ENCODE measurements at places on chromosomes 7 and 10.

DNA sequence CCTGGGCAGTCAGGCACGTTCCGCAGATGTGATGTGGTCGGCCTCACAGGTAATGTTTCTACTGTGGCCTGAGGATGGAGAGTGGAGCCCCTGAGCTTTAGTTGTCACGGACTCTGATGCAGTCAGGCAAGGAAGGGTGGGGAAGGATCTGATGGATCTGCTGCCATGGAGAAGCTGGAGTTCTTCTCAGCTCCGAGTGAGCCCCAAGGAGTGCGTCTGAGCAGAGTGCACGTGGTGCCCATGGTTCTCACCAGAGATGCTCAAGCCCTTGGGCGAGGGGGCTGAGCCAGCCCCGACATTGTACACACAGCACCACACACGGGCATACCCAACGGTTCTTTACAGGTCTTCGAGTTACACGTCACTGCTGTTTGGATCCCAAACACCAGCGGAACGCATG is 192.5 kb downstream of the EBF3 start:
- no peak for DNase-seq

DNA sequence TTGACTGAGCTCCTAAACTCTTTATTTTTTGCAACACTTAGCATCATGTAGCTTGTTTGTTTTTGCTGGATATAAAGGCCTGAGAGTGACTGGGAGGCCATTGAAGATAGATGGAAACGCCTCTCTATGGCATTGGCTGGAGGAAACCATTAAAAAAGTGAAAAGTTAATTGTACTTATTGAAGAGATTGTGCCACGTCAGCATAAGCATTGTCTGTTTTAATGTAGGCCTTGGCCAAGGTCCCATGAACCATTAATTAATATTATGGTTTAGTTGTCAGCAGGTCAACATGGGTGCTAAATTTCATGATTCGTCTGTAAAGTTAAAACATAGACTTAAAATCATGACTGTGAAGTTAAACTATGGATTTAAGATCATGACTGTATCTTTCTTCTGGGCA is 178.6 kb downstream of the GATA3 start:
- no peak for DNase-seq

GRCh38 chr7:64551375-64552142 is 11.3 kb downstream of the ZNF680 start:
- no peak for DNase-seq

DNA sequence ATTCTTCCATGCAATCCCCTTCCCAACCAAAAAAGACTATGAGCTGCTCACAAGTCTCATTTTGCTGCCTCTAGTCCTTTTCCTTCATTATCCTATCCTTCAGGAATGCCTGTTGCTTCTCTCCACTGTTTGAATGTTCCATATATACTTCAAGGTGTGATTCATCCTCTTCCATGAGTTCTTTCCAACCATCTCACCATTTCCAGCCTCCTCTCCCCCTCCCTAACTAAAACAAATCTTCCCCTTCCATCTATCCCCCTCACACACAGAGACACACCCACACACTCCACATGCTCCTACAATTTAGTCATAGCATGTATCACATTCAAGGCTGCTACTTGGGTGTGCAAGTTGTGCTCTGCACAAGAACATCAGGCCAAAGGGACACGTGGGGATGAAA is 254.3 kb downstream of the DYNC1I1 start:
- DNase-seq: no peak

GRCh38 chr10:13743101-13743693 is 156.4 kb downstream of the PRPF18 start:
- no peak for DNase-seq

DNA sequence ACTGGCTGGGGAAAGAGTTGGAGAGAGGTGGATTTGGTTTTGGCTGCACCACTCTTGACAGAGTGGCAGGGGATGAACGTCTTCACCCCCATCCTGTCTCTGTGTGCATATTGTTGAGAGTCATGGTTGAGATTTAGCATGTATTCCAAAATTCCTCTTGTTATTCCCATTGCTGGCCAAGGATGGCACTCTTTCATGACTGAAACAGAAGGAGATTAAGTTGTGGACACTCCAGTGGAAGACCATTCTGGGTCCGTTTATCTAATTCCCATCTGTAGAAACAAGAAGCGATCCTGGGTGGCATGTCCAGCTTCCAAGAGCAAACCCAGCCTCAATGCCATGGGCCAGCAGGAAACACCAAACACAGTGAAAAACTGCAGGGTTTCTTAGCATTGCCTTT is 469.0 kb upstream of the IGFBP3 start:
- DNase-seq: no peak

GRCh38 chr10:15237351-15237750 is 68.9 kb upstream of the NMT2 start:
- no peak for DNase-seq

DNA sequence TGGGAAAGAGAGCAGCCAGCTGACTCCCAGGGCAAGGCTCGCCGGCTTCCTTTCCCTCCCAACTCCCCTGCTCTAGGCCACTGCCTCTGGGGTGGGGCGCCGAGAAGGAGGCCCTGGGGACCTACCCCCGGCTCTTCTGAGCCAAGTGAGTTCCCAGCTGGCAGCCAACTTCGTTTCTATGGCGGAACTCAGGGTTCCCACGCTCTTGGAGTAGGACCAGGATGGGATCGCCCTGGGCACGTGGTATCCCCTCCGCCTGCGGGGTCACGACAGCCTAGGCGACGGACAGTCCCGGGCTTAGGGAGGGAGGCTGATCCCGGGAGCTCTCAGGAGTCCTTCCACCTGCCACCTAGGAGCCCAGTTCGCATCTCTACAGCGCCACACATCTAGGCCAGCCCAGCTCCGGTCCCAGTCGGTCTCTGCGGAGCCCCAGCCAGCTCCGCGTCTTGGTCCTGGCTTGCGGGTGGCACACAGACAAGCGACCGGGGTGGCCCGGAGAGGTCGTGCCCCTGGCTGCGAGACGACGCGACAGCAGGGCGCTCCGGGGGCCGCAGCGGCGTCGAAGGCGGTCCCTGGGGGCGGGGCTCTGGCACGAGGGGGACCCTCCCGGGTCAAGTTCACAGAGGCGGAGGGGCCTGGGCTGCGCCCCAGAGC is 20.5 kb upstream of the GATA3 start:
- DNase-seq: no peak

GRCh38 chr10:103651783-103652476 is 158.4 kb downstream of the NEURL1 start:
- no peak for DNase-seq

GRCh38 chr10:127498087-127498486 is 51.0 kb upstream of the NPS start:
- DNase-seq: no peak

- DNase-seq: no peak
These were observed 36.0 kb downstream of the PRTFDC1 start for GRCh38 chr10:24916365-24916764.

Measured in NCI-H69 (cell line).